ENCODE measurements at places on chromosomes 2 and 18. TPM values are rescaled to one million over a fixed set of nuclear protein-coding genes. Genes with fewer than 3 reads are reported as not detected.

Gene SKOR2
- total RNA-seq, result not detected

Gene ADD2
- total RNA-seq, result 0.35 TPM

Gene FMNL2
- 13.6 TPM for total RNA-seq

Gene NEURL3
- 0.08 TPM for total RNA-seq

Gene ANKRD29
- total RNA-seq, result 0.60 TPM

Gene ZC3H6
- total RNA-seq, result 3.4 TPM

Gene ATP6V1C2
- not detected for total RNA-seq

Gene EHBP1
- total RNA-seq, result 29.0 TPM

Gene GAREM2
- 1.1 TPM for total RNA-seq

Gene COLEC11
- 1.1 TPM for total RNA-seq

Gene RNF152
- 33.3 TPM for total RNA-seq

Gene DOK6
- 0.45 TPM for total RNA-seq

Gene UGT1A4
- not detected for total RNA-seq

Gene TMEM18
- 8.0 TPM for total RNA-seq

Gene SMYD5
- total RNA-seq, result 15.0 TPM

Gene DQX1
- not detected for total RNA-seq

Gene ASB18
- not detected for total RNA-seq

Gene FAM237A
- not detected for total RNA-seq

Gene DSEL
- total RNA-seq, result 30.7 TPM

Gene FRZB
- not detected for total RNA-seq

Gene OXER1
- total RNA-seq, result under 0.01 TPM

Measured in smooth muscle cell of the coronary artery (primary cell).